Stimulated activated CD8-positive, alpha-beta memory T cell treated with anti-CD3 and anti-CD28 coated beads, Interleukin-4, amount 100 ng/mL, for 1 hour (primary cell): ENCODE measurements at places on chromosomes 3 and 15.

DNA sequence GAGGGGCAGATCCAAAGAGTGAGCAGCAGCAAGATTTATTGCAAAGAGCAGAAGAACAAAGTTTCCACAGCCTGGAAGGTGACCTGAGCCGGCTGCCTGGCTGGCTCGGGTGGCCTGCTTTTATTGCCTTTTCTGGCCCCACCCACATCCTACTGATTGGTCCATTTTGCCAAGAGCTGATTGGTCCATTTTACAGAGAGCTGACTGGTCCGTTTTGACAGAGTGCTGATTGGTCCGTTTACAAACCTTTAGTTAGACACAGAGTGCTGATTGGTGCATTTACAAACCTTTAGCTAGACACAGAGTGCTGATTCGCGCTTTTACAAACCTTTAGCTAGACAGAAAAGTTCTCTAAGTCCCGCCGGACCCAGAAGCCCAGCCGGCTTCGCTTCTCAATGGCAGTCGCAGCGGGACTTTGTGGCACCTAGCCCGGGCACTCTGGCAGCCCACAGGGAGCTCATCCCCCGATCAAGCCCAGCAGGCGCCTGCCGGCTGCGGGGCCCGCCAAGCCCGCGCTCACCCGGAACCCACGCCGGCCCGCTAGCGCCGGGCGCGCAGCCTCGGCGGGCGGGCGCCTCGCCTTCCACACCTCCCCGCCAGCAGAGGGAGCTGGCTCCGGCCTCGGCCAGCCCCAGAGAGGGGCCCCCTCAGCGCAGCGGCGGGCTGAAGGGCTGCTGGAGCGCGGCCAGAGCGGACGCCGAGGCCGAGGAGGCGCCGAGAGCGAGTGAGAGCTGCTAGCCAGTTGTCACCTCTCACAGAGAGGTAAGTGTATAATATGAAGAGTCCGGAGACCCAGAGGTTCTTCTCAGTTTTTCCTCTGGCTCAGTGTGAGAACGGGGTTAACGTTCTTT lies 339.2 kb downstream of the CHL1 start:
- no peak for DNase-seq

- no peak for DNase-seq
Observed at GRCh38 chr3:129112308-129113052, 9.1 kb downstream of the RAB43 start.

DNA sequence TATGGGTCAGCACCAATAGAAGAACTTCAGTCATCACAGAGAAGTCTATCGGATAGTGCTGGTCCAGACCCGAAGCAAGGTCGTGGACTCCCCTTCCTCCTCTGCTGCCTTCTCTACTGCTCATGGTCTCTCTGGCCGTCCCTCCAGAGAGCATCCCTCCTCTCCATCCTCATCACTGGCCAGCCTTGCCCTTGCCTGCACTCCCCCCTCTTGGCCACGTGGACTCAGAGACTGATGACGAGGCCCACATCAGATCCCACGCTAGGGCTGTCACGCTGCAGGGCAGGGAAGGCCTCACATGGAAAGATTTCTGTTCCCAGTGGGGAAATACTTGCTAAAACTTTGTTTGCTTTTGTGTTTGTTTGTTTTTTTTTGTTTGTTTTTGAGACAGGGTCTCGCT lies 35.3 kb downstream of the IGDCC3 start:
- no peak for DNase-seq

GRCh38 chr3:31530960-31531335 lies 1.8 kb upstream of the STT3B start:
- no peak for DNase-seq

GRCh38 chr15:25909806-25910205 lies 46.7 kb upstream of the ATP10A start:
- no peak for DNase-seq
